NCI-H1694 (cell line): ENCODE measurements at places on chromosomes 6 and 20.

GRCh38 chr20:57080796-57081195 lies 185.6 kb downstream of the BMP7 start:
- DNase-seq: no peak

DNA sequence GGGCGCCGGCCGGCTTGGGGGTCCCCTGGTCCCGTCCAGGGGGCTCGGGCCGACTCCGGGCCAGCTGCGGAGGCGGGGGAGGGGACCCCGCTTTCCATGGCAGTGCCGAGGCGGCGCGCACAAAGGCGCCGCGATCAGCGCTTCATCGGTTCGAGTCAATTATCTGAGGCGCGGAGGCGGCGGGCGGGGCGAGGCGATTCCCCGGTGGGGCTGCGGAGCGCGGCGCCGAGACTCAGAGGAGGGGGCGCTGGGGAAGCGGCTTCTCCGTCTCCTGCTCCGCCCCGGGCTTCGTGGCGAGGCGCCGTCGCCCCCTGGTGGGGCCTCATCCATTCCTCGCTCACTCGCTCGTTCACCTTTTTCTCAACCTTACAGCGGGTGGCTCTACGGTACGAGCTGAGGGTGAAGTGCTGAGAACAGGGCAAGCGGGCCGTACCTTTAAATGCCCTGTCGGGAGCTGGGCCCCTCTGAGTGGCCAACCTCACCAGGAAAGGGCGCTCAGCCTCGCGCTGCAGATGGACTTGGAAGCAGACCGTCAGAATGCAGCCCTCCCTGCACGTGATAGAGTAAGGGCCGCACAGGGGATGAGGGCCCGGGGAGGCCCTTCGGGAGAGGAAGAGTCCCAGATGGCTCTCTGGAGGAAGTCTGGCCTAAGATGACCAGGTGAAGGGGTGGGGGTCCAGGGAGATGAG lies 39.9 kb downstream of the SLC52A3 start:
- peak; percentile 60 for DNase-seq

DNA sequence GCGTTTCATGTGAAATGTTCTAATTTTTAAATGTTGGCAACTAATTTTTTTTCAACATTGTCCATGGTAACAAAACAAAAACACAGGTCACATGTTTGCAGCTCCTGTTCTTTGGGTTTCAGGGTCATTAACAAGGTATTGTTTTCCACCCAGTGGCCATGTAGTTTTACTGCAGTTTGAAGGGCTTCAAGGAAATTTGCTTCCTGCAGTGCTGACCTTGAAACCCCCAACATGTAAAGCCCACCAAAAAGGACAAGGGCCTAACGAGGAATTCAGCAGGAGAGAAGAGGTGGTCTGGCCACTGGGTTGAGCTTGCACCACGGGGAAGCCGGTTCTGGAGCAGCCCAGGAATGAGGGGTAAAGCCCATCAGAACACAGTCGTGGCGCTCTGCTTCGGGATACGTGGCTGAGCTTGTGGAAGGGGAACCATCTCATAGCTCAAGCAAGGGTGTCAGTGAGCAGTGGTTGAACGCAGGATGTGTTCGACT lies 13.9 kb upstream of the KLHL31 start:
- DNase-seq: no peak

GRCh38 chr6:129617986-129618385 lies 92.0 kb downstream of the ARHGAP18 start:
- no peak for DNase-seq

GRCh38 chr20:17666481-17666880 lies 15.6 kb downstream of the RRBP1 start:
- DNase-seq: no peak

DNA sequence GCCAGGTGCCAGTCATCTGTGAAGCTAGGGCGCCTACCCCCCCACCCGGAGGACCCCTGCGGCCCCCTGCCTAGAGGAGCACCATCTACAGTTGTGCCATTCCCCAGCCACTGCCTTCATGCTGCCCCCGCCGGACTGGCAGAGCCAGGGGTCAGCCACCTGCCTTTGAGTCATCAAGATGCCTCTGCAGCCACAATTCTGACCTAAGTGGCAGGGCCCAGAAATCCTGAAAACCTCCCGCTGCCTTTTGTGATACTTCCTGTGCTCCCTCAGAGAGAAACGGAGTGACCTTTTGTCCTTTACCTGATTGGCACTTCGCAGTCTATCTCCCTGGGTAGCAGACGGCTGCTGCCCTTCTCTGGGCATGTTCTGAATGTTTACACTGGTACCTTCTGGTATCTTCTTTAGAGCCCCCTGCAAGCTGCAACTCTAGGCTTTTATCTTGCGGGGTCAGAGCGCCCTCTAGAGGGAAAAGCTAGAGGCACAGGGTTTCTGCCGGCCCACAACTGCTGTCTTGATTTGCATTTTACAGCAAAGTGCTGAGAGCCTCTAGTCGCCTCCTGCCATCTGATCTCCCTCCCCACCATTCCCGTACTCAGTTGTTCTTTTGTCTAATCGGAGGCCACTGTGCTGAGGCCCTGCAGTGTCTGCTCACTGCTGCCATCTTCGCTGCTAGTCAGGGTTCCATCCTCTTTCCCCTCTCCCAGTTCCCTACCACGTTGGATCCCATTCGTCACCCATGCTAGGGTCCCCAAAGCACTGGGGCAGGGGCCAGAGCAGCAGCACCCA lies 26.9 kb downstream of the SPATA2 start:
- peak; percentile 83 for DNase-seq

GRCh38 chr6:153729189-153729588 lies 309.9 kb upstream of the OPRM1 start:
- no peak for DNase-seq

GRCh38 chr6:139194740-139195139 lies 59.9 kb downstream of the HECA start:
- no peak for DNase-seq

DNA sequence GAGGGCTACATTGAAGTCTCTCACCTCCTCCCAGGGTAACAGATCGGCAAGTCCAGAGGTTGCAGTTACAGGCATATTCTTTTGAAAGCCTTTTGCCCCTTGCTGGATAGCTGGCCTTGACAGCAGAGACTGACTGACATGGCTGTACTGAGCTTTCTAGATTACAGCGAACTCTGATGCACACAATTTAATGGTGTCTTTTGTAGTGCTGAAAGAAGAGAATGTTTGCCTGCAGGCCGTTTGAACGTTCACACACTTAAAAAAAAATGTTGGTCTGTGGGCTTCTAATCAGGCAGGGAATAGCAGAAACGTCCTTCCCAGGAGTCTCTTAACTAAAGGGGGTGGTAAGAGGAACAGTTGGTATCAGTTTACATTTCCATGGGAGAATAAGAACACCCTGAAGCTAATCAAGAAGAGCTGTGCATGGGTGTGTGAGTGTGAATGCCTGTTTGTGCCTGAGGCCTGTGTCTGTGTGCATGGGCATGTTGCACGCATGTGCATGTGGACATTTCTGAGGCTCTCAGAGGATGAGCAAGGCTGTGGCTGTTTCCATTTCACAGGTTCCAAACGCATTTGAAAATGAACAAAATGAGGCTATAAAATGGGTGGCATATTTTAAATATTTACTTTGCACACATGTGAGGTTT lies 213.9 kb upstream of the SSTR4 start:
- DNase-seq: no peak

DNA sequence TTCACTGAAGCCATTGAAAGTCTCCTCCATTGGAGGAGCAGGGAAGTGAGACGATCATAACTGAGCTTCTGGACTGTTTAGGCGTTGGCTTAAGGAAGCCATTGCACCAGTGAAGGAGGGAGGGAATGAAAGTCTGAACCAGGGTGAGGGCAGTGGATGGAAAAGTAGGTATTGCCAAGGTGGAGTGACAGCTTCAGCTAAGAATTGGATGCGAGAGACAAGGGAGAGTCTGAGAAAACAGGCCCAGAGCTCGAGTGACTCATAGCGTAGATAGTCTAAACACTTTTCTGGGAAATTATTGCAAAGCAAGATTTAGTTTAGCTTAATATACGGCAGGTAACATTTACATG lies 4.5 kb downstream of the DSP start:
- no peak for DNase-seq

DNA sequence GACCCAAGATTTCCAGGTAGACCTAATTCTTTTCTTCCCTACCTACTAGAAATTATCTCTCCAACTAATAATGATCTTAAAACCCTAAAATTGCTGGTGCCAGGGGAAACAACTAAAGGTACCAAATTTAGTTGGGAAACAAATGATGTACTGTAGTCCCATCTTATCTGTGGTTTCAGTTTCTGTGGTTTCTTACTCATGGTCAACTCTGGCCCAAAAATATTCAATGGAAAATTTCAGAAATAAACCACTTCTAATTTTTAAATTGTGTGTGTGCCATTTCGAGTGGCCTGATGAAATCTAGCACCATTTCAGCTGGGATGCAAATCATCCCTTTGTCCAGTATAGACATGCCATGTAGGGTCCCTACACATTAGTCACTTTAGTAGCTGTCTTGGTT lies 475.2 kb upstream of the EPHA7 start:
- no peak for DNase-seq

DNA sequence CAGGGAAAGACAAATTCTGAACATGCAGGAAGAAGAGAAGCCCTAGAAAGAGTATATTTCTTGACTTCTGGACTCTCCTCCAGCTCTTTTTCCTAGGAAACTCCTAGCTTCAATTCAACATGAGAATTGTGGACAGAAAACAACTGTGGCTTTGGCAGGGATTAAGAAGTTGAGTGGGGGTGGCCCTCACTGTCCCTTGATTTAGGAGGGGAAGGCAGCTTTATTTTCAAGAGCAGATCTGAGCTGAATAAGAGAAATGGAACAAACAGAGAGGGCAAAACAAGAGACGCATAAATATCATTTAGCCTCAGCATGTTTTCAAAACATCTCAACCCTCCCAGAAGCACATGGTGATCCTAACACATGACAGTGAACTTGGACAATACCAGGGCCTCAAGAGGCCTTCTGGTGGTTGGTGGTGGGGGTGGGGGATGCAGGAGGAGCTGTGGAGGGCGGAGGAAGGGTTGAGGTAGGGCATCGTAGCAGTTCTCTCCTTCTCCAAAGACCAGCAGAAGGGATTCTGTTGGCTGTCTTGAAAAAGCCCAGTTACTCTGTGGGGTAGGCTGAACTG lies 21.1 kb upstream of the TAGAP start:
- DNase-seq: no peak

DNA sequence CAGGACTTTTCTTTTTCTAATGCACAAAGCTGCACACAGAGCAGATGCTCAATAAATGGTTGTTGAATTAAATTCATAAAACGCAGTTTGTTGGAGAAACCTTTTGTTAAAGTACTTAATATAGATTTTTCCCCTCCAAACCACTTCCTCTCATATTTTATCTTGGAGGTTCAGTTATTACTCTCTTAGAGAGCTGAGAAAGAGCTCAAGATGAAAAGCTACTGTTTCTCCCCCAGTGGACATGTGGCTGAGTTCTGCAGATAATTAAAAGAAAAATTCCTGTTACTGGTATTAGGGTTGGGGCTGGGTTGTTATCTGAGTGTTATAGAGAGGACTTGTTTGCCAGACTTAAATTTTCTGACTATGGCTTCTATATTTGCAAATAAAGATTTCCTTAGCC lies 294.0 kb downstream of the TBC1D7 start:
- no peak for DNase-seq

DNA sequence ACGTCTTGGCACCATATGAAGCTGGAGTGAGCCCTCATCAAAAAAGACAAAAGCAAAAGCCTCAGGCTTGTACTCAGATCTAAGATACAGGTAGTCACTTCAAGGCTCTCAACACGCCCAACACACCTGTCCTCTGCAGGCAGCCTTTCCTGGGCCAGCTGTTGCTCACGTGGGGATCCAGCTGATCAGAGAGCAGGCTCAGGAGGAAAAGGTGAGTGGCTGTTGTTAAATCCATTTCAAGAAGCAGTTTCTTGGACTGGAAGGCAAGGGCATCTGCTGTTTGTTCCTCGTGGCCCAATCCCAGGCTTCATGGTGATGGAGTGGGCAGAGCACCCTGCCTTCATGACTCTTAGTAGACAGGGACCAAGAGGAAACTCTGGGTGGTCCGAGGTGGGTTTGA lies 39.6 kb downstream of the ELMO2 start:
- DNase-seq: no peak

- DNase-seq: no peak
These were observed 50.9 kb downstream of the JARID2 start for GRCh38 chr6:15296735-15297134.

GRCh38 chr6:12716298-12716916 lies at the start of gene PHACTR1:
TSS of gene PHACTR1 (plus strand) at chr6:12716767.
- no peak for DNase-seq

GRCh38 chr6:148497717-148498116 lies 155.1 kb downstream of the SASH1 start:
- no peak for DNase-seq

GRCh38 chr20:25470045-25470444 lies 62.6 kb downstream of the GINS1 start:
- DNase-seq: no peak

DNA sequence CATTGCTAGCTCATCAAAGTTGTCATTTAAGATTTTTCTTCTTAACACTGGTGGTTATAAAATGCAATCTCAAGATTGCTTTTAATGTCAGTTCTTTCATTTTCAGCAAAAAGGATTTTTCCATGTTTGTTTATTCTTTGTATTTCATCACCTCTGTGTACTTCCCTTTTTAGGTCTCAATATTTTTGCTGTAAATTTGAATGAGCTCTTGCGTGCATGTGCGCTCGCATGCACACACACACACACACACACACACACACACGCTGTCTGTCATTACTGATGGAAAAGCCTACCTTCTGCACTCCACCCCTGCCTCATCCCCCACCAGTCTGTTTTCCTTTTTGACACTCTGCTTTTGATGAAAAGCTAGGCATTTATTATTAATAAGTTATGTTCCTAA lies 85.3 kb upstream of the FYN start:
- no peak for DNase-seq
